ENCODE measurements at places on chromosomes 7 and 10. TPM values are rescaled to one million over a fixed set of nuclear protein-coding genes. Genes with fewer than 3 reads are reported as not detected.

Gene FGFBP3
- 1.0 TPM for total RNA-seq

Gene ATG9B
- 195 TPM for total RNA-seq

DNA sequence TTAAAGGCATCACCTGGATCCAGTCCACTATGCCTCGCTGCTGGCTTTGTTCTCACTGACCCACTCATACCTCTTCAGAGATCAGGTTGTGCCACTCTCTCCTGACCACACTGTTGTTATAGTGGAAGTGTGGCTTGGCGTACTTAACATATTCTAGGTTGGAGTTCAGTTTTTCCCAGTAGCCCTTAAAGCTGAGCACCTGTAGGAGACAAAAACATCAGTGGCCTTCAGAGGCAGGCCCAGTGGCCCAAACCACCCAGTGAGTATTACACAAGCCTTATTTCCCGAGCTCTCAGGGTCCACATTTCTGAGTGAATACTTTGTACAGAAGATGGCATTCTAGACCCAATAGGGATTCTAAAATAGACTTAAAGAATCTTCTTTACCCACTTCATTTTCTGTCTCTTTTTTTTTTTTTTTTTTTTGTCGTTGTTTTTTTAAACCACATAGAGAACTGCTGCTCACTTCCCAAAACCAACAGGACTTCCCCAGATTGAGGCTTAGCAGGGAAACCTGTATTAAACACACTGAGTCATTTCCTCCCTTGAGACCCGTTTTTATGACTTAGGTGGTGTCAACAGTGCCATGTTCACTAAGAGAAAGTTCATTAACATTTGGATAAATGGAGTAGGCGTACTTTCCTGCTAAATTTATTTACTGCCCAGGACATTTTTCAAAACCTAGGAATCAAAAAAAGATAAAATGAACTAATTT is 85.8 kb downstream of the GSAP start:
- DNase-seq = no peak

DNA sequence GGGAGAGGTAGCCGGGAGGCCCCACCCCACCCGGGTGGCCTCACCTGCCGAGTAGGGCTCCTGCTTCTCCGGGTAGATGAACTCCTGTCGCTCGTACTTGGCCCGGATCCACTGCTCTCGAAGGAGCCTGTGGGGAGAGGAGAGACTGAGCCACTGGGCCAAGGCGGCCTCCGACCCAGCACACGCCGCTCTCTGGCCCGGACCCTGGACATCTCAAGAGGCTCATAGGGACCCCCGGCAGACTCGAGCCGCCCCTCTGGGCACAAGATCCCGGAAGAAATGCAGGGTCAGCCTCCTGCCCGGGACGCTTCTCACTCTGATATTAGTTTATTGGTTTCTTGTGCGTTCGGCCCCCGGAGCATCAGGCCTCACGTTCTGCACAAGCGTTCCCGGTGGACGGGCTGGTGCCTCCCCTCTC is 34.5 kb downstream of the ADAP1 start:
- DNase-seq = peak; percentile 75

GRCh38 chr7:55382251-55382650 is 17.1 kb downstream of the LANCL2 start:
- DNase-seq = no peak

- DNase-seq = no peak
Measured at GRCh38 chr7:116802746-116803152, 59.6 kb upstream of the CAPZA2 start.

All from suprapubic skin (tissue), 4 donors.